Kidney (tissue), 22 donors: ENCODE measurements at places on chromosomes 16 and 17.
A peak's percentile ranks its signal among the peaks of the same experiment; 100 is the strongest.

- DNase-seq: no peak
Observed at GRCh38 chr16:80250381-80250780, 290.4 kb upstream of the DYNLRB2 start.

- DNase-seq: no peak
Observed at GRCh38 chr16:87228363-87228762, 88.8 kb downstream of the C16orf95 start.

GRCh38 chr17:55283256-55283965 lies 18.7 kb downstream of the HLF start:
- DNase-seq: no peak

DNA sequence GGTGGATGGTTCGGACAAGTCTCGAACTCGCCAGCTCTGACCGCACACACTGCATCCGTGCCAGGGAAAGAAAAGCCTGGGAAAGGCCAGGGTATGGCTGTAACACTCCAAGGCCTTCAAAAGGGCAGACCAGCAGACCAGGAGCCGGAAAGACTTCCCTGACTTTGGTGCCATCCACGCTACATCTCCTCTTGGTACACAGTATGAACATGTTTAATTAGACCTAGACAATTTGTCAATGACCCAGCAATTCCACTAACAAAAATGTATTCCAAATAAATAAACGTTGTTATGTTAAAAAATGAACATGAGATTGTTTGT lies 637 bp upstream of the HDAC5 start:
- DNase-seq: no peak

DNA sequence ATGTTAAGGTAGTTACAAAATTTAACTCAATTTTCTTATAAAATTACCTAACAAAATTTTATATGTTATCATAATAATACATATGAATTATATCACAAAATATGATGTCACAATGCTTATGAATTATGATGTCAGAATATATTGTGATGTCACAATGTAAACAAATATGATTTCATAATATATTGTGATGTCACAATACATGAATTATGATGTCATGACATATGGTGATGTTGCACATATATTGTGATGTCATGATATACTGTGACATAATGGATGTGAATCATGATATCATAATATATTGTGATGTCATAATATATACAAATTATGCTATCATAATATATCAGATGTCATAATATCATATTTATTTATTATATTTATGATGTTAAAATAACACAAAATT lies 1879.9 kb downstream of the TP53TG3F start:
- DNase-seq: no peak

DNA sequence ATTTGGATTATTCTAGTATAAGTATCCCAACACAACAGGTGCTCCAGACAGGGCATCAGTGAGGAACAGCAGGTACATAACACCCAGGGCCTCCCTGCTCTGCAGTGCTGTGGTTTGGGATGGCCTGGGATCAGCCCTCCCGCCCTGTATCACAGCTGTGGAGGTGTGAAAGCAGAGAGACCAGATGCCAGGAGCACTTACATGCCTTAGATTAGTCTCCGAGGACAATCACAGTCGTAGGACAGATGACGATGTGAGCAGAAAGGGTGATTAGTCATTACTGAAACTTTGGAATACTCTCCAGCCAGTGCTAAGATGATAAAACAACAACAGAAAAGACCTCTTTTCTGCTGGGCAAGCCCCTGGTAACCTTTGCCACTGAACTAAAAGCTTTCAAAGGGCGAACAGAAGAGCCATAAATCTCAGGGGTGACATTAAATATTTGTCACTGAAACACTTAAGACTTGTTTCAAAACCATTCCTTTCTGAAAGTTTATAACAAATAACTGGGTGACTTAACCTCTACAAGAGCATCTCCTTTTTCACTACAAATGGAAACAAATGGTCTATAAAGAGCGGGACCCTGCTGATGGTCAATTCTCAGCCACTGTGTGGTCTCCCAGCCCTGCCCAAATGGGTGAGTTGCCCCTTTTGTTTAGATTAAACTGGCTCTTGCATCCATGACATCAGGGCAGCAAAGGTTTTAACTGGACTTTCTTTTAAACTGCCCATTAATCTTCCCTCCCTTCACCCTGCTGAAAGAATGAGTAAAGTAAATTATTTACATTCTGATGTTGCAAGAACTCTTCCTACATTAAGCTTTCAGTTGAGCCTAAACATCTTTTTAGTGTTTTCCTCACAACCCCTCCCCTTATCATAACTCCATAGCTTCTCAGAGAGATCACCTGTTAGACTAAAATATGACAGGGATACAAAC lies 183.1 kb upstream of the COX10 start:
- DNase-seq: peak; percentile 17

GRCh38 chr17:79224476-79224875 lies 149.9 kb downstream of the ENGASE start:
- no peak for DNase-seq

DNA sequence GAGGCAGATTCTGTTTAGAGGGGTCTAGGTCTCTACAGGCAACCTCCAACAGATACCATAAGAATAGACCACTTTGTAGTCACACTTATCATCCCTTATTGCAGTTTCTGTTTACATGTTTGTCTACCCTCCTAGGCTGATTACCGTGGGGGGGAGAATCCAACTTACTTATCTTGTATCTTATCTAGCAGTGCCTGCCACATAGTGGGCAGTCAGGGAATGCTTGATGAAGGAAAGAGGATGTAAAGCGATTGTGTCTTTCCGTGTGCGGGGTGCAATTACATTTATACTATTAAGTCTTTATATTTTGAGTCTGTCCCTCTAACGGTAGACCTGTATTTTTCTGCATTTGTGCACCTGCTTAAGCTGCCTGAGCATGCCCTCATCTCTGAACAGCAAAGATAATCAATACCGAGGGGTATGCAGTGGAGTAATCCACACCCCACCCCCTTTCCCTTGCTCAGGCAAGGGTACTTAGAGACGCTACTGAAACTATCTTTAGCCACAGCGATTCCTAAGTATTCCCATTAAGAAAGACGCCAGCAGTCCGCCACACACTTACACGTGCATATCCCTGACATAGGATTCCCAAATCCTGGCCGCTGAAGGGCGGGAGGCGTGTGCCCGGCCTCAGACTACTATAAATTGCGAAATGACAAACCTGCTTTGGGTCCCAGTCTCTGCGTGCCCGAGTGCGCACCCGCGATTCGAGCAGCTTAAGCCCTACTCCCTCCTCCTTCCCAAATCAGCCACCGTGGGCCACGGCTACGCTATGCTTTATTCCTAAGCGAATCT lies 635 bp upstream of the AATF start:
- DNase-seq: no peak

GRCh38 chr17:76384987-76385891 lies 830 bp downstream of the SPHK1 start:
- peak; percentile 86 for DNase-seq
